Hepatocyte (in vitro differentiated cells): ENCODE measurements at places on chromosomes 4 and X. TPM values are rescaled to one million over a fixed set of nuclear protein-coding genes. Genes with fewer than 3 reads are reported as not detected.

DNA sequence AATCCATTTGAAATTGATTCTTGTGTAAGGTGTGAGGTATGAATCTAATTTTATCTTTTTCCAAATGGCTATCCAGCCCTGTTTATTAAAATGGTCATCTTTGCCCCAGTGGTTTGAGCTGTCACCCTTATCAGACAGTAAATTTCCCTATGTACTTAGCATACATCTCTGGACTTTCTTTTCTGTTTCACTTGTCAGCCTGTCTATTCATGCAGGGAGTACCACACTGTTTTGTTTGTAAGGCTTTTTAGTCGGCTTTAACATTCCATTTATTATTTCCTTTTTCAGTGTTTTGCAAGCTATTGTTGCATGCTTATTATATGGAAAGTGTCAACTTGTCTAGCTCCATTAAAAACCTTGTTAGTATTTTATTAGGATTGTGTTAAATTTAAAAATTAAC lies 155.8 kb downstream of the STAG2 start:
- DNase-seq = no peak

GRCh38 chr4:76854858-76855257 lies 43.1 kb downstream of the SOWAHB start:
- DNase-seq = no peak

GRCh38 chr4:174474457-174475075 lies 47.7 kb downstream of the HPGD start:
- DNase-seq = no peak

GRCh38 chr4:53313510-53313909 lies 52.4 kb downstream of the SCFD2 start:
- DNase-seq = peak; percentile 29

GRCh38 chrX:104567506-104567905 lies 1.5 kb downstream of the IL1RAPL2 start:
- DNase-seq = no peak

DNA sequence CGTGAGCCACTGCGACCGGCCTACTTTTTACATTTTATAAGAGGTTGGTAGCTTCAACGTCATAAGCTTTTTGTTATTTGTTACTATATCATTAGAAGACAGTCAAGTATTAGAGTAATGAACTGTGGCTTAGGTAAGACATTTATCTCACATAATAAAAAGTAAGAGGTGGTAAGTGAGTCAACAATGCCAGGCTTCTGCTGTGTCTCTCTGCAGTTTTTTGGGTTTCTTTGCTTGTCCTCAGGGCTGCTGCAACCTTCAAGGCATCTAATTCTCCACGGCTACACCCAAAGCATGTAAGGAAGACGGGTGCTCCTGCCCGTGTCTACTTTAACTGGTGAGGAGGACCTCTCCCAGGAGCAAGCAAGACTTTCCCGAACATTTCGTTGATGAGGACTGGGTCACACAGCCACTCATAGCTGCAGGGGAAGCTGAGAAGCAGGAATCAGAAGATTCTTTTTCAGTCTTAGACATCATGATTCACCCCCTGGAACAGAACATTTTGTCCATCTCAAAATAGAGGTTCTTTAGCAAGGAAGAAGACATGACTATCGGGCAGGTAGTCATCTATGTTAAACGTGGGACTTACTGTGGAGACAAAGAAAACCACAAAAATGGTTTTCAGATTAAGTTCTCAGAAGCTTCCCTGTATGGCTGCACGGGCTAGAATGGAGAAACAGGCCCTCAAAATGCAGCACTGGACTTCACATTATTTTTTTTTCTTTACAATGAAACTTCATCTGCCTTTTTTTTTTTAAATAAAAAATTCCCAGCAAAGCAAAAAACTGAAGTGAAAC lies 13.0 kb upstream of the RHOH start:
- DNase-seq = no peak

DNA sequence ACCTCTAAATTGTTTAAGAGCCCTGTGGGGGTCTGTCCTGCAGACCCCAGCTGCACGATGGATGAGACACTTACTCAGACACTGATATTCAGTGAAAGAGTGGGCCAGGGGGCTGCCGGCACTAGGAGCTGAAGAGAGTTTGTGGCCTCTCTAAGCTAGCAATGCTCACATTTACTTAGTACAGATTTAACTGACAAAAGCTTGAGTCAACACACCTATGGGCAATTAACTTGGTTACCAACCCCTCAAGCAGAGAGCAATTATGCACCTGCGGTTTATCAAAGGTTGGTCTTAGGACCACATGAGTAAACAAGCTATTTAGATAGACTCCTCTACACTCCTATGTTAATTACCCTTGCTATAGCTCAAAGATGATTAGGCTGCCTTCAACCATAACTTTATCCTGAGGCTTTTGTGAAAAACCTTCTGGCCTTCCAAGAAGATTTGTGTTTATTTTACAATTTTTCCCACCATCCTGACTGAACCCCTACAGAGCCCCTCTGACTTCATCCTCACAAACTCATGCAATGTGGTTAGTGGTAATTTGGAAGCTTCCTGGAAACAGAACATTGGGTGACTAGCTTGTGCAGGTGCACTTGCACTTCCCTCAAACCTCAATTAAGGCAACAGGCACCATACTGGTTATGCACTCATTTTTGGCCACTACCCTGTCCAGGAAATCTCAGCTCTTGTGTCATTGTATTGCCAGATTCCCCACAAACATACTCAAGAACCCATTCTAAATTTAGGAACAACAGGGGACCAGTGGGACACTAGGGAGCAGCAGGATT lies 234.4 kb upstream of the ITM2A start:
- DNase-seq = peak; percentile 13

GRCh38 chr4:15544248-15544729 lies 74.6 kb downstream of the CC2D2A start:
- DNase-seq = no peak

- DNase-seq = no peak
These were observed 1.2 kb downstream of the KLKB1 start for GRCh38 chr4:186228514-186228894.

DNA sequence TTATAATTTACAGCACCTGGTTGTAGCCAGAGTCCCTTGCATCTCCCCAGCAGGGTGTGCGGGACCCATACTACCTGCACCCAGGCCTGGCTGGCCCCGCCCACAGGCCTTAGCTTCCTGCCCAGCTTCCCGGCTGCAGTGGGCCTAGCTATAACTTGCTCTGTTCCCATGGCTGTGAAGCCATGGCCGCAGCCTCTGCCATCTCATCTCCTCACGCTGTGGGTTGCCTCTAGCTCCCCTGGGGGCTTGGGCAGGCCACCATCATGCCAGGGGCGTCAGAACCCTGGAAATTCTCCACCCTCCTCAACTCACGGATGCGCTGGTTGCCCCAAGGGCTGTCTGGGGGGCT lies 26.1 kb upstream of the SORBS2 start:
- DNase-seq = no peak

DNA sequence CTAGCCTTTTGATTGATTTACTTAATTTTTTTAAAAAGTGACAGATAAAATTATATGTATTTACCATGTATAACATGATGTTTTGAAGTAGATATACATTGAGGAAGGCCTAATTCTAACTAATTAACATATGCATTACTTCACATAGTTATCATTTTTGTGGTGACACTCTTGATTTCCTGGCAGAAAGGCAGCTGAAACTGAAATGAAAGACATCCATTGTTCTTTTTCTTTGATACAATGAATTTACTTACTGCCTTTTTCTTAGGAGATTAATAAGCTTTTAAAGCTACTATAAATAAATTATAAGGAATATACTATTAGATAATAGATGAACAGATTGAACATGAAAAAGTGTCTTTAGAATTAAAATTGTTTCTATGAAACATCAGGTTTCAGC lies 26.7 kb downstream of the ANKRD50 start:
- DNase-seq = no peak

FOXP3 gene
- polyA plus RNA-seq = not detected in 2 replicates

ITM2A gene
- 11.6 and 16.1 TPM in 2 replicates for polyA plus RNA-seq

BEX1 gene
- 72.2 and 78.1 TPM in 2 replicates for polyA plus RNA-seq
